ENCODE measurements at places on chromosomes 2 and 18. TPM values are rescaled to one million over a fixed set of nuclear protein-coding genes. Genes with fewer than 3 reads are reported as not detected.
A peak's percentile ranks its signal among the peaks of the same experiment; 100 is the strongest.

Gene KCNJ3
- total RNA-seq: 0.32 TPM

DNA sequence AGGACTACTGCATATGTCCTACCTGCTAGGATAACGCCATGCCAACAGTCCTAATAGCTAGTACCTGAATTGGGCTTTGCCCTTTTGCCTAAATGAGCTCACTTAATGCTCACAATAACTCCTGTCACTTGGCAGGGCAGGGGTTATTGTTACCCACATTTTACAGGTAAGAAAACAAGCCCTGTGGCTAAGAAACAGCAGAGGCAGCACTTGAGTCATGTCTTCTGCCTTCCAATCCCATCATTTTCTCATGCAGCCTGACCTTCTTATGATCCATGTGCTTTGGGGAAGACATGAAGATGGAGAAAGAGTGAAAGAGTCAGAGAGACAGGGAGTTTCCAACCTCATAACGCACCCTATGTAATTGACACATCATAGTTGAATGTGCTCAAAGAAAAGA lies 33.6 kb upstream of the LPIN1 start:
- no peak overlapping the region for H3K27ac ChIP-seq
- peaks cover 13% of the 10 kb centered on the region for H3K4me1 ChIP-seq
- no peak for DNase-seq
- no peak overlapping the region for H3K4me3 ChIP-seq
- H3K27me3 ChIP-seq: no peaks in the 10 kb centered on the region

Gene OXER1
- total RNA-seq: 6.5 TPM

DNA sequence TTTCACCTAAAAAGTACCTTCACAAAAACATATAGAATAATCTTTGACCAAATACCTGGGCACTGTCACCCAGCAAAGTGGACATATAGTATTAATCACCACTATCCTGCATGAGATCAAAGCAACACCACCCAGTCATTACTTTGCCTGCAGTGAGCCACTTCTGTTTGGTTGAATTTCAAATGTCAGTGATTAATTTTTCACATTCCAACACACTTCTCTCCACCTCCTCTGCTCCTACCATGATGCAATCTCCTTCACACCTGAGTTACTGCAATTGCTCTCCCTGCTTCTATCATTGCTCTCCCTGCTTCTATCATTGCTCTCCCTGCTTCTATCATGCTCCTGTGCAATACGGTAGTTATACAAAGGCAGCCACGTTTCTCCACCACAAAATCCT lies 106.1 kb upstream of the NETO1 start:
- no peak for DNase-seq
- no peaks in the 10 kb centered on the region for H3K4me1 ChIP-seq
- no peak overlapping the region for H3K4me3 ChIP-seq
- H3K27me3 ChIP-seq: no peaks in the 10 kb centered on the region

GRCh38 chr2:9441556-9441955 lies 18.1 kb downstream of the CPSF3 start:
- no peak overlapping the region for H3K27ac ChIP-seq
- no peaks in the 10 kb centered on the region for H3K27me3 ChIP-seq
- no peaks in the 10 kb centered on the region for H3K4me1 ChIP-seq
- H3K4me3 ChIP-seq: no peak overlapping the region
- no peaks in the 10 kb centered on the region for H3K36me3 ChIP-seq

DNA sequence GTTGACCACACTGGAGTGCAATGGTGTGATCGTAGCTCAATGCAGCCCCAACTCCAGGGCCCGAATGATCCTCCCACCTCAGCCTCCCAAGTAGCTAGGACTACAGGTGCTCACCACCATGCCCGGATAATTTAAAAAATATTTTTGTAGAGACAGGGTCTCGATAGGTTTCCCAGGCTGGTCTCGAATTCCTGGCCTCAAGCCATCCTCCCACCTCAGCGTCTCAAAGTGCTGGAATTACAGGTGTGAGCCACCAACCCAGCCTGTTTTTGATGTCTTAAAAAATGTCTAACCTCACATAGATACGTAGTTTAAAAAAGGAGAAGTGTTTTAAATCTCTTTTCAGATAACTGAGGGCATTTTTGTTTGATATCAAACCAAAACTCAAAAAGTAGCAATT lies 37.6 kb downstream of the IMPA2 start:
- DNase-seq: no peak
- no peaks in the 10 kb centered on the region for H3K36me3 ChIP-seq
- no peaks in the 10 kb centered on the region for H3K4me1 ChIP-seq
- H3K27ac ChIP-seq: no peak overlapping the region
- no peaks in the 10 kb centered on the region for H3K27me3 ChIP-seq

DNA sequence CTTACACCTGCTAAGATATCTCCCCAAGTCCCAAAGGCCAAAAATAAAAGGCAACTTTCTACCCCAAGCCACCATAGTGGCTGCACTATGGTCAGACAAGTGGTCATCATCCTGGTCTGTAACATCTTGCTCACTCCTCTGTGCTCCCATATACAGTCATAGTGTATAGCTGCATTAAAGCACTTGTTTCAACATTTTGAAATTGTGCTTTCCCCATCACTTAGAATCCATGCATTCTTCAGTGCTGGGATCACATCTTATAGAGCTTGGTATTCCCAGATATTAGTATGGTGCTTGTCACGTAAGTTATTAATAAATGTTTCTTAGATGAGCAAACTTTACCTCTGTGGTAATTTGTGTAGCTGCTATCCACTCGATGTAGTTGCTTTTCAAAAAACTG lies 40.4 kb upstream of the CDC42EP3 start:
- no peak for DNase-seq
- no peaks in the 10 kb centered on the region for H3K4me1 ChIP-seq
- H3K4me3 ChIP-seq: no peak overlapping the region
- H3K27ac ChIP-seq: no peak overlapping the region

GRCh38 chr2:18845854-18846445 lies 256.6 kb upstream of the NT5C1B start:
- H3K27me3 ChIP-seq: no peaks in the 10 kb centered on the region
- H3K4me3 ChIP-seq: no peak overlapping the region
- H3K36me3 ChIP-seq: no peaks in the 10 kb centered on the region
- peaks cover 1% of the 10 kb centered on the region for H3K4me1 ChIP-seq
- no peak for DNase-seq

Gene WDSUB1
- total RNA-seq: 11.0 TPM

DNA sequence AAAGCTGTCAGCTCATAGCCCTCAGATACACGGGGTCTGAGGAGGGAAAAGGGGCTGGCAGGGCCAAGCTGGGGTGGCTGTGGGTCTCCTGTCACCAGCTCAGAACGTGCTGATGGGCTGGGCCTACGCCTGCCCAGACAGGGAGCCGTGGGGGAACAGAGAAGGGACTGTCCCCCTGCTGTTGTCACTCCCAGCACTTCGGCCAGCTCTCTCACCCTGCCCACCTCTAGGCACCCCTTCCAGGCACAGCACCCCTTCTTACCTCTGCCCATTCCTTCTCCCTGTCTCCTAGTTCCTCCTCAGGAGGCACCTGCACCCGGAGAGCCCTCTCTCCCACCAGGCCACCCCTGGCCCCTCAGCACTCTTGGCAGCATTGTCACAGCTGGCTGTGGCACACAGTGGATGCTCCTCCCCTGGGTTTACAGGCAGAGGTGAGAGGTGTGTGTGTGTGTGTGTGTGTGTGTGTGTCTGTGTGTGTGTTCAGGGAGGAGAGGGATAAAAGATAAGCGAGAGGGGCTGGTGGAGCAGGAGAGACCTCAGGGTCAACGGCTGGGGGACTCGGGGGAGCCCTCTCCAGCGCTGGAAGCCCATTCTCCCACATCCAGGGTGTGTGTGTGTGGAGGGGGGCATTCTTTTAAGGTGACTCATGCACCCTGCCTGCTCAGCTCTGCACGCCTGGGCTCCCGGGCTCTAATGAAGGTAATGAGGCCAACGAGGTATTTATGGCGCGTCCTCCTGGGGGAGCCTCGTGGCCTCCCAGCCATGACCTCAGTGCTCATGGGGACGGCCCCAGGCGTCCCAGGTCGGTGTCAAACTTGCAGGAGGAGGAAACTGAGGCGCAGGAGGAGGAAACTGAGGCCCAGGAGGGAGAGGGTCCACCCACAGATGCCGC lies 66.1 kb upstream of the SMAD7 start:
- no peak overlapping the region for H3K27ac ChIP-seq
- peaks cover 6% of the 10 kb centered on the region for H3K4me1 ChIP-seq
- no peak overlapping the region for H3K4me3 ChIP-seq
- no peaks in the 10 kb centered on the region for H3K36me3 ChIP-seq
- peak; percentile 30 for DNase-seq

DNA sequence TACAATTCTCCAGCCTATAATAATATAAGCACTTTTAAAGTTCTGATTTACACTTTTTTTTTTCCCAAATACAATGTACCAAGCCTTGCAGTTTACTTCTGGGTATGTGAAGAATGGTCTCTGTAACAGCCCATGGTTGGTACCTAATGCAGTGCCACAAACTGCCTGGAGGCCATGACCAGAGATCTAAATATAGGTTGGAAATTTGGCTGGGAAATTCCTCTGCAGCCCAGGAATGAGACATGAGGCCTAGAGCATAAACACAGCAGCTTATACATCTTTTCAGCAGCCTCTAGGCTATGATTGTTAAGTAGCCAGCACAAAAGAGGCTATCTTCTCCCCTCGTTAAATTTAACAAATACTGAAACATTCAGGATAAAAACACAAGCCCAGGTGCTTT lies 432.0 kb upstream of the FAM98A start:
- H3K27me3 ChIP-seq: no peaks in the 10 kb centered on the region
- no peak for DNase-seq
- H3K27ac ChIP-seq: no peak overlapping the region
- H3K4me1 ChIP-seq: peaks cover 2% of the 10 kb centered on the region
- H3K36me3 ChIP-seq: no peaks in the 10 kb centered on the region

- peaks cover 2% of the 10 kb centered on the region for H3K4me1 ChIP-seq
- H3K27ac ChIP-seq: no peak overlapping the region
- H3K4me3 ChIP-seq: no peak overlapping the region
- H3K27me3 ChIP-seq: no peaks in the 10 kb centered on the region
Observed at GRCh38 chr2:109139865-109140396, 10.9 kb downstream of the SH3RF3 start.

DNA sequence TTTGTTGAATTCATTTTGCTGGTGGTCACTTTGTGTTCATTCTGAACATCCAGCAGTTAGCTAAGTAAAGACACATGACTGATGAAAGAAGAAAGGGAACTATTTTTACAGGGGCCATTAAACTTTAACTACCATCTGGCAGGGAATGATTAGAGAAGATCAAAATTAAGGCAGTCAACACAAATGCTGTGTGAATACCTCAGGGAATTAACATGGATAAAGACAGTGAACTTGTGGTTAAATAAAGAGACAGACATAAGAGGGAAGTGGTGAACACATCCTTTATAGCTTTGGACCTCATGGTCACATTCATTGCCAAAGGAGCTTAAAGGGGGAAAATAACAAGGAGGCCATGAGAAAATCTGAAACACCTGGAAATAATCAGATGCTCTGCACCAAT lies 52.6 kb upstream of the ATP5MC3 start:
- no peaks in the 10 kb centered on the region for H3K27me3 ChIP-seq
- no peaks in the 10 kb centered on the region for H3K4me1 ChIP-seq
- no peak overlapping the region for H3K27ac ChIP-seq
- DNase-seq: no peak

- H3K36me3 ChIP-seq: no peaks in the 10 kb centered on the region
- DNase-seq: no peak
Observed at GRCh38 chr2:127175751-127176354, 44.2 kb downstream of the CYP27C1 start.

- no peaks in the 10 kb centered on the region for H3K36me3 ChIP-seq
- no peaks in the 10 kb centered on the region for H3K27me3 ChIP-seq
- peaks cover 32% of the 10 kb centered on the region for H3K4me1 ChIP-seq
- no peak overlapping the region for H3K4me3 ChIP-seq
- peak; percentile 86 for DNase-seq
Observed at GRCh38 chr2:36376319-36376765, 20.8 kb downstream of the CRIM1 start.

DNA sequence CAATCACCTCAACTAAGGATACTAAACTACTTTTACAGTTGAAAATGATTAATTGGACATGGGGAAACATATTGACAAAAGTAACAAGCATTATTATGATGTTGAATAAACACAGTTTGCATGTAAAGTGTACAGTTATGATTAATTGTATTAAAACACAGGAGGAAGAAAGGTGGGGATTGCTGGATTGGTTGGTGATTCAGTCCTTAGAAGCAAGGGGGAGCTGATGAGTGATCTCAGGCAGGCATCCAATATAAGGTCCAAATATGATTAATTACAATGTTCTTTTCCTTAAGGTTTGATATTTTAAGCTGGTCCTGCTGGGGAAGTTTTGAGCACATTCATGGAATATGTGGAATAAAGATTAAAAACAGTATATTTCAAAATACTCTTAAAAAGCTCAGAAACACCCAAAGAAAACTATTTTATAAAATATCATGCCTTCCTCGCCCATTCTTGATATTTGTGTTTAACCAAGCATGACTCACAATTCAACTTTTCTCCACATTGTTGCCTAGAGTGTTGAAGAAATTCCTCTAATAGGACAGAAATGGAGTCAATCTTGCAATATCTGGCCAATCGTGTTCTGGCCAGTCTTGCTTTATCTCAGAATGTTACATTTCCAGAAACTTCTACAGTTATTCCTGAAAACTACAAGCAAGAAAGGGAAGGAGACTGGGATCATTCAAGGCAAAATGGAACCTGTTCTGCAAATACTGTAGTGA lies 268.2 kb downstream of the RPIA start:
- H3K27ac ChIP-seq: no peak overlapping the region
- no peaks in the 10 kb centered on the region for H3K36me3 ChIP-seq
- no peak for DNase-seq
- H3K4me3 ChIP-seq: no peak overlapping the region
- no peaks in the 10 kb centered on the region for H3K4me1 ChIP-seq

DNA sequence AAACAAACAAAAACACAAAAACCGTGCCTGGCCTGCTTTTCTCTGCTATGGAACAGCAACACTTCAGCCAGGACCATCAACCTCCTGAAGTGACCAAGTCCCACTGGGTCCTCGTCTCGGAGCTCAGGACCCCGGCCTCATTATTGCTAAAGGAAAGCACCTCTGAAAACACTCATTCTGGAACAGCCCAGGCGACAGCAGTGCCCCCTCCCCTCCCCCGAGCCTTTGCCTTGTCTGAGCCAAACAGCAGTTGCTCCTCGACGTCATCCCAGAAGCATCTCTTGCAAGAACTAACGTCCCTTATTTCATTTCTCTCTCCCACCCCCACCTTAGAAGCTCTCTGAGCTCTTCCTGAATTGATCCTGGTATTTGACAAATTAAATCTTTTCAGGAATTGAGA lies 27.4 kb downstream of the APCDD1 start:
- H3K4me1 ChIP-seq: peaks cover 20% of the 10 kb centered on the region
- DNase-seq: no peak
- H3K4me3 ChIP-seq: no peak overlapping the region
- no peaks in the 10 kb centered on the region for H3K27me3 ChIP-seq
- H3K27ac ChIP-seq: no peak overlapping the region

Gene MPHOSPH10
- total RNA-seq: 20.8 TPM

GRCh38 chr2:42254186-42254895 lies 85.2 kb downstream of the EML4 start:
- DNase-seq: no peak
- H3K4me1 ChIP-seq: no peaks in the 10 kb centered on the region
- no peaks in the 10 kb centered on the region for H3K27me3 ChIP-seq
- H3K4me3 ChIP-seq: no peak overlapping the region
- no peaks in the 10 kb centered on the region for H3K36me3 ChIP-seq
